Naive thymus-derived CD4-positive, alpha-beta T cell (primary cell): ENCODE measurements at places on chromosomes 1 and 21. TPM values are rescaled to one million over a fixed set of nuclear protein-coding genes. Genes with fewer than 3 reads are reported as not detected.

- DNase-seq = no peak
Measured at GRCh38 chr1:12132078-12132477, 34.7 kb upstream of the TNFRSF1B start.

The OR2T1 gene
- total RNA-seq = not detected

The CRTC2 gene
- 86.1 and 107 TPM in 2 replicates for total RNA-seq

The HAO2 gene
- total RNA-seq = not detected

The SGIP1 gene
- total RNA-seq = not detected

- no peak for DNase-seq
Measured at GRCh38 chr1:156592910-156593660, 1.5 kb downstream of the NAXE start.

GRCh38 chr21:22342889-22343288 lies 1344.7 kb downstream of the NCAM2 start:
- DNase-seq = no peak

DNA sequence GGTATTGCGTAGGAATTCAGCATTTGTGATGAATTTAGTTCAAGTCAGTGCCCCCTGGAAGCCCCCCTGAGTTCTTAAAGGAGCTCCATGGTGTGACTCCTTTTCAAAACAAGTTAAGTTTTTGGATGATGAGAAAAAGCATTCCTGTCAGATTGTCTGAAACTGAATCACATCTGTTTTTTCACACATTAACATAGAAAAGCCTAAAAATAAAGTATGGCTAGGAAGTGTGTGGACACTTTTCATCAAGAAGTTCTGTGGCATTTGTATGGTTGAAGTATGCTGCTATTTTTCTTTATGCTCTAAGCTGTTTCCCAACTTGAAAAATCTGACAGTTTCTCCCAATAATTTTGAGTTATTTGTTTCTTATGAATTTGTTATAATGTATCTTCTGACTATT lies 33.7 kb downstream of the PRDM2 start:
- DNase-seq = no peak
